ENCODE measurements at places on chromosomes 7 and 10.
A peak's percentile ranks its signal among the peaks of the same experiment; 100 is the strongest.

DNA sequence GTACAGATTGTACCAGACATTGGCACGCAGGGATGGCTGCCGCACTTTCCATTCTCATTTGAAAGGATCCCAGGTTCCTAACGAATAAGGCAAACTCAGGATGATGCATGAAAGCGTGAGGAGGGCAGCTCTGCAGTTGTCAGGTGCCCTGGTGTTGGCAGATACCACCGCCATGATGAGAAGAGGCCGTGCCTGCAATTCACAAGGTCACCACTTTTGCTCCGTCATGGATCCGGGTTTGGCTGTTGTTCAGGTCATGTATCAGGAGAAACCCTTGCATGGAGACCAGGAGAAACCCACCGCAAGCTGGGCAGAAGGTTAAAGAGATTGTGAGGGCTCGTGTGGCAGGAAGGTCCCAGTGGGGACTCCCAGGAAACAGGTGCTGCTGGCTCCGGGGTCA lies 233.2 kb downstream of the KLF6 start:
- DNase-seq = no peak

DNA sequence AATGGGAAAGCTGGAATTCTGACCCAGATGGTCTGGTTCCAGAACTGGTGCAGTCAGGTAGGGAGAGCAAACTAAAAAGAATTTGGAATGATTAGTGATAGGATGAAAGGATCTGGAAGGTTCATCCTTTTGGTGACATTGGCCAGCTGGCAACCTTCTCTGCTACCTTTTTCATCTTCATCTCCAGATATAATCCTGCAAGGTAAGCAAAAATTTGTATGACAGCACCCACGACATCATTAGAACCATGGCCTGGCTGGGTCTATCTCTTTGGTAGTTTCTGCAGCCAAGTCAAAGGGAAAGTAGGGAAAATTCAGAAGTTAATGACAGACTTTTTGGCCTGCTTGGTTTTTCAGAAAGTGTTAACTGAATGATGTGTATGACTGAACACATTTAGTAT lies 188.9 kb upstream of the MALRD1 start:
- no peak for DNase-seq

- no peak for DNase-seq
Measured at GRCh38 chr7:34751725-34752643, 94.0 kb downstream of the NPSR1 start.

DNA sequence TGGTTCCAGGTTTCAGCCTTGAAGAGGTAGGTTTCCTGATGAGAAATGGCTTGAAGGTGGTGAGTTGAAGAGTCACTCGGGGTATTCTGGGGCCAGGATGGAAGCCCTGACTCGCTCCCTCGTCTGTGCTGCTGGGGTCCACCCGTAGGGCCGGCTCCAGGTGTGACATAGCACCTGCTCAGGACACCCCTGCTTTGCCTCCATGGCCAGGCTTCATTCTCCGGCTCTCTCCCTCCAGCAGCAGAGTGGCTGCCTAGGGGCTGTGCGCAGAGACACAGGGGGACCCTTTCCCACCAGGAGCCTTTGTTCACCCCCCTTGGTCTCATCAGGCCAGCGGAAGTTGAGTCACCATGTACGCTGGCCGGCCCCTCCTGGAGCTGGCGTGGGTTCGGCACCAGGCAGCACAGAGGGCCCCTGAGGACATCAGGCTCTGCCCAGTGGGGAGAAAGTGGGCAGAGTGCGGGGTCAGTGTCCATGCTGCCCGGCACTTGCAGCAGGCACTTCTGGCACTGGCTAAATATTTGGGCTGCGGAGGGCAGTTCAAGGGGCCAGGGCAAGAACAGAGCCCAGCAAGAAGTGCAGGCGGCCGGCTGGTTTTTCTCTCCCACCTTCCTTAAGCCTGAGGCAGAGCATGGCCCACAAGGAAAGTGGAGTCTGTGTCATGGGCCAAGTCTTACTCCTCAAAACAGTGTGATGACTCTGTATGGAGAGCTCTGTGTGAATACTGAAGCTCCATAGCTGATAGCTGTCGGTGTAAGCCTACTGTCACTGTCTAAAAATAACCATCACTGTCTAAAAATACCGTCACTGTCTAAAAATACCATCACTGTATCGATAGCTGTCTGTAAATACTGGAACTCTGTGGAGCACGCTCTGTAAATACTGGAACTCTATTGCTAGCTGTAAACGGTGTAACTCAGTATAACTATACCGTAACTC lies 3.7 kb upstream of the PRKAR1B start:
- no peak for DNase-seq

- no peak for DNase-seq
Measured at GRCh38 chr7:33043501-33044400, 18.8 kb downstream of the NT5C3A start.

DNA sequence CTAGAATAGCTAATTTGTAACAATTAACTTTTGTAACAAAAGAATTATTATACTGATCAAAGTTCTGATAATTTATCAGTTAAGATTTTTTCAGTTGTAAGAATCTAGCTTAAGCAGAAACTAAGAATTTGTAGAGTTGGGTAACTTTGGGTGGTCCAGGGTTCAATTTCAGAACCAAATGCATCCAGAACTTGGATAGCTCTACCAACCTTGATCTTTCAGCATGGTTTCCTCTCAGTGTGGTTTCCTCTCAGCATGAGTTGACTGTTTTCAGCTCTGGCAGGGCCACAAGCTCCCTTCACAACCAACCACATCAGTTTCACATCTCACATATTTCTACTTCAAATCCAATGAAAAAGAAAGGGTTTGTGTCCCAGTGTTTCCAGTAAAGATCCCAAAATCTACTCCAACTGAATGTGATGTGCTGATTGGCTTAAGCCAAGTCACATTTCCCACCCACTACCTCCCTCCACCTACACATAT lies 3.3 kb upstream of the FAS start:
- DNase-seq = no peak

- DNase-seq = no peak
Measured at GRCh38 chr7:95427166-95427565, 7.7 kb downstream of the PON2 start.

DNA sequence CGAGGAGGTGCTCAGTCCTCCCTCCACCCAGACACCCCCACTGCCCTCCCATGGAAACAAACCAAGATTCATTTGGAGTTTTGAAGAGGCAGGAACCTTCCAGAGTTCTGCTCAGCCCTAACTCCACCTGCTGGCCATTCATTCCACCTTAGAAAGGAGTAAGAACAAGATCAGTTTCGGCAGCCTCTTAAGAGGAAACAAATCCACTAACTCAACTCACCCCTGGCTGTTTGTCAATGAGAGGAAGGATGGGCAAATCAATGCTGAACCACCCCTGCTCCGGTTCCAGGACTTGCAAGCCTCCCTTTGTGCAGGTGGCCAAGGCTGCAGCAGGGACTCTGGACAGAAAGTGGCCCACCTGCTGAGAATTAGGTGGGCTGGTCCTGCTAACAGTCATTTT lies 26.2 kb downstream of the CCDC3 start:
- peak; percentile 71 for DNase-seq

- no peak for DNase-seq
Measured at GRCh38 chr10:74174521-74174920, 23.5 kb downstream of the ADK start.
